ENCODE measurements at places on chromosomes 11 and 22. TPM values are rescaled to one million over a fixed set of nuclear protein-coding genes. Genes with fewer than 3 reads are reported as not detected.

The CASP1 gene
- 8.5 TPM for total RNA-seq

The OR51L1 gene
- total RNA-seq = not detected

The C11orf16 gene
- total RNA-seq = not detected

The E2F8 gene
- total RNA-seq = 2.0 TPM

The TH gene
- not detected for total RNA-seq

The C2CD3 gene
- total RNA-seq = 8.7 TPM

The TSKU gene
- 9.4 TPM for total RNA-seq

Data from uterine smooth muscle cell (primary cell).